ENCODE measurements at places on chromosomes 16 and 17.

GRCh38 chr16:4152267-4152666 lies 36.0 kb upstream of the ADCY9 start:
- no peak for DNase-seq

DNA sequence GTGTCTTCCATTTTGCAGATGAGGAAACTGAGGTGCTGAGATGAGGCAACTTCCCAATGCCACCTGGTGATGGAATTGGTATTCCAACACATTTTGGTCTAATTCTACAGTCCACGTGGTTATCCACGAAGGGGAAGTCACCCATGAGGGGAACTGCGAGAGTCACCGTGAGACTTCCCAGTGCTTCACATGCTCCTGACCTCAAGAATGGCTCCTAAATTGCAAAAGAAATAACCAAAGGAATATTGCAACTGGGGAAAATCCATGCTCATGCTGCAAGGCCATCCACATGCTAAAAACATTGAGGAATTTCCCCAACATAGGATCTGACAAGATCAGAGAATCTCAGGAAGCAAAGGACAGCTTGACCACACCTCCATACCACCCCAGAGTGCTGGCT lies 153.9 kb downstream of the HS3ST3B1 start:
- no peak for DNase-seq

DNA sequence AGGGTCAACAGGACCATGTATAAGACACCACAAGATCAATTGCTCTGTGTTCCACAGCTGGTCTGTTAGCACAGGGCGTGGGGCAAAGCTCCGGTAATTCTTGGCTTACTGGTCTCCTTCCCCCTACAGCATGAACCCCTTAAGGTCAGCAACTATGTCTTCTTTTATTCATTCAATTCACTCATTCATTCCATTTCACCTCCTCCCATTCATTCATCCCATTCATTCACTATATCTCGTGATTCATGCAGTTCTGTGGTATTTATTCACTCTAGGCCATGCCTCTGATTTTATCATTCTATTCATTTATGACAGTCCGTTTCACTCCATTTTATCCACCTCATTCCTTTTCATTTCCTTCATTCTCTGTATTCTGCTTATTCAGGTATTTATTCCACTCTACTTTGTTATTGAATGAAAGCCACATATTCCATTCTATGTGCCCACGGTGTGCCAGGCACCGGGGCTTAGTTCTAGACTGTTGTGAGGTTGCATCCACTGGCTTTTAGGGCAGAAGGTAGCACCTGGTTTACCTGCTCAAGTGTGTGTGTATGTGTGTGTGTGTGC lies 19.0 kb upstream of the WFDC1 start:
- DNase-seq: no peak

- DNase-seq: no peak
Measured at GRCh38 chr16:15817446-15817845, 39.4 kb downstream of the MYH11 start.

GRCh38 chr16:53456625-53457024 lies 22.4 kb downstream of the RBL2 start:
- no peak for DNase-seq

GRCh38 chr16:30011714-30012504 lies 1.1 kb upstream of the DOC2A start:
- DNase-seq: no peak

DNA sequence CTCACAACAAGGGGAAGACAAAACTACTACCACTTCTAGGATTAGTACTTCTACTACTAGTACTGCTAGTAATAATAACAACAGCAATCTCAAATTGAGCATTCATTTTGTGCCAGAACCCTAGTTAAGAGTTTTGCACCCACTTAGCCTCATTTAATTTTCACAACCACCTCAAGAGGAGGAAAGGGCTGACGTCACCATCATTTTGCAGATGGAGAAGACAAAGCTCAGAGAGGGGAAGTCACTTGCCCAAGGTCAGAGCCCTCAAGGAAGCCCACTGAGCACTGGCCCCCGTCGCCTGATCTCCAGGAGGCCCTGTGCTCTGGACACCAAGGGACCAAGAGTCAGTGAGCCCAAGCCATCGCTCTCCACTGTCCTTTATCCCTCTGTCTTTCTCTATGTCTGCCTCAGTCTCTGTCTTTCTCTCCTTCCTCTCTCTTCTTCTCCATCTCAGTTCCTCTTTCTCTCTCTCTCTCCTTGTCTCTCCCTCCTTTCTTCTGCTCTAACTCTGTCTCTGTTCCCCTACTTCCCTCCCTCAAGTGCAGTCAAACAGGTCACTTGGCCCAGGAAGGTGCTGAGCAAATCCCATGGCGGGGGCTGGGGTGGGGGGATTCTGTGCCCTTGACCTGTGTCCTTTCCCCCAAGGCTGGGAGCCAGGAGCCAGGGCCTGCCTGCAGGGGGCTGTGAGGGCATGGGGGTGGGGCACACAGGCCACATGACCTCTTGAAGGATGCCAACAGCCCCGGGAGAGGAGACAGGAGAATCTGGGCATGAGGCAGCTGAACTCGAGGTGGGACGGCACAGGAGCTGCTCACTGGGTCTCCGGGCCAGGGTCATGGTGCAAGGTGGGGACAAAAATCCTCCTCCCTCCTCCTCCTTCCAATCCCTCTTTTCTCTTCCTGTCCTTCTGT lies 11.2 kb upstream of the NGFR start:
- DNase-seq: no peak

DNA sequence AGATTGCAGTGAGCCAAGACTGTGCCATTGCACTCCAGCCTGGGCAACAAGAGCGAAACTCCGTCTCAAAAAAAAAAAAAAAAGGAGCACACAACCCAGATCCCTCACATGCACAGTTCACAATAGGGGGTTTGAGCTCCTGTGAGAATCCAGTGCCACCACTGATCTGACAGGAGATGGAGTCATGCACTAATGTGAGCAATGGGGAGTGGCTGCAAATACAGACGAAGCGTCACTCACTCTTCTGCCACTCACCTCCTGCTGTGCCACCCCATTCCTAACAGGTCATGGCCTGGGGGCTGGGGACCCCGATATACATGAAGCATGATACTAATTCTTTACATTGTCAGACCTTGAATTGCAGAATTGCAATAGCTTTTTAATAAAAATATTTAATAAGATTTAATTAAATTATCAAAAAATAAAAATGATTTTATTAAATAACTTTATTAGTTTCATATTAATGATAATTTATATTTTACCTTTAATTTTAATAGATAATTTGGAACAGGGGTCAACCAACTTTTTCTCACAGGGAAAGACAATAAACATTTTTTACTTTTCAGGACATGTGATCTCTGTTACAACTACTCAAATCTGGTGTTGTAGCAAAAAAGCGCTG lies 171.4 kb downstream of the COPRS start:
- DNase-seq: no peak

GRCh38 chr17:45172232-45172540 lies 10.5 kb downstream of the HEXIM2 start:
- DNase-seq: no peak

- DNase-seq: no peak
Measured at GRCh38 chr17:81332914-81333528, 37.9 kb upstream of the SLC38A10 start.

- DNase-seq: no peak
Measured at GRCh38 chr16:12752159-12752558, 51.5 kb downstream of the CPPED1 start.

DNA sequence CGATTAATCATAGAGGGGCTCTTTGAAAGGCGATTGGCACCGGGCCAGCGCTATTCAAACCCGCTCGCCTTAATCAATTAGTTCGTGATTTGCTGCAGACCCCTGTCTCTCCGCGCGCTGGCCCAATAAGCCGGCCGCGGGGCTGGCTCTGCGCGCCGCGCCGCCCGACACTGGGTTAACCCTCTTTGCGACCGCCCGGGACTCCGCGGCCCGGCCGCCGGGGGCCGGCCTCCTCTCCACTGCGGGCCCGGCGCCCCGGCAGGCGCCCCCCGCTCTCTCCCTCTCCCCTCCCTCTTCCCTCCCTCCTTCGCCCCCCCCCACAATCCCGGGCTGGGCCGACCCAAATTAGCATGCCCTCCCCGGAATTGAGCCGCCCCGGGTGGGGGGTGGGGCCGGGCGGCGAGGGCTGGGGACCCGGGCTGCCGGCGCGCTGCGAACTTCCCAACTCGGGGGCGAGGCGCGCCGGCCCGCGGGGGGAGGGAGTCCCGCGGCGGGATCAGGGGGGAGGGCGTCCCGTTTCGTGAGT lies 428 bp upstream of the SALL1 start:
- no peak for DNase-seq

DNA sequence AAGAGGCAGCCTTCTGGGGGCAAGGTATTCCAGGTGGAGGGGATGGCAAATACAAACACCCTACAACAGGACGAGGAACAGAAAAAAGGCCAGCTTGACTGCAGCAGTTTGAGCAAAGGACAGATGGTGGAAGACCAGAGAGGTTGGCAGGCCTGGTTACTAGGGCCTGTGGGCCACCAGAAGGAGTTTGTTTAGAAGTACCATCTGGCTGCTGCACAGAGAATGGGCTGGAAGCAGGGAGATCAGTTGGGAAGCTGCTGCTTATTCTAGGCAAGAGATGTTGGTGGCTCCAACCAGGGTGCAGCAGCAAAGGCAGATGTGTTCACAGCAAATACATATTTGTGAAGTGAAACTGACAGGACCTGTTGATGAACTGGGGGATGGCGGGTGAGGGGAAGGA lies 2.9 kb upstream of the YPEL2 start:
- no peak for DNase-seq

DNA sequence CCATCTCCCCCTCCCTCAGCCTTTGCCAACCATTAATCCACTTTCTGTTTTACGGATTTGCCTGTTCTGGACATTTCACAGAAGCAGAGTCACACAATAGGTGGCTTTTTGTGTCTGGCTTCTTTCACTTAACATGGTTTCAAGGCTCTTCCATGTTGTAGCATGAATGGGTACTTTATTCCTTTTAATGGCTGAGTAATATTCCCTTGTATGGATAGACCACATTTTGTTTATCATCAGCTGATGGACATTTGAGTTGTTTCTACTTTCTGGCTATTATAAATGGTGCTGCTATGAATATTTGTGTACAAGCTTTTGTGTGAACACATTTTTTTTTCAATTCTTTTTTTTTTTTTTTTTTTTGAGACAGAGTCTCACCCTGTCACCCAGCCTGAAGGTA lies 175.6 kb upstream of the RPH3AL start:
- DNase-seq: no peak

GRCh38 chr17:63382136-63382535 lies 64.0 kb downstream of the CYB561 start:
- no peak for DNase-seq

DNA sequence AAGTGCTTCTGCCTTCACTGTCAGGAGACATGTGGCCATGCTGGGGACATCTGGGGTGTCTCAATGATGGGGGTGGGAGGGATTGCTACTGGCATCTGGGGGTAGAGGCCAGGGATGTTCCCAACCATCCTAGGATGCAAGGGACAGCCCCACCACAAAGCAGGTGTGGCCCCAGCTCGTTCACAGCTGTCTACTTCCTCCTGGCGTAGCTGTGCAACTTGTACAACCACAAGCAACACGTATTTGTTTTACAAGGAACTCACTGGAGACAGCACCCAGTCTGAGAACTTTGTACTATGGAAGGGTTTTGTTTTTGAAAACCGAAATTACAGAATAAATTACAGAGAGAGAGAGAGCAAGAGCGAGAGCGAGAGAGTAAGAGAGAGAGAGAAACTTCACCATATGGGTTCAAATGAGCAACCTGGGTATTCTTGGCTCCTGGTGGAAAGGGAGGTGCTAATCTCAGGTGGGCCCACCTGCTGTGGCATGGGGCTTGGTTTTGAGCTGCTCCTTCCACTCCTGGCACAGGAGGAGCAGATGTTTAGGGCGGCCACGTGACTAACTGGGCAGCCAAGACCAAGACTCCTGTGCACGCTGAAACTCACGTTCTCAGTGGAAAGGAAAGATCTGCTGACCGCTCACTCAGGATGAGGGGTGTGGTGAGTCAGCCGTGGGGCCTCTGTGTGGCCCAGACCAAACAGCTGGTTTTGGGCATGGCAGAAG lies 17.5 kb upstream of the TNFRSF13B start:
- DNase-seq: no peak

- no peak for DNase-seq
Measured at GRCh38 chr17:64998436-64999190, 57.9 kb downstream of the GNA13 start.

- DNase-seq: no peak
Measured at GRCh38 chr17:76676629-76677028, 33.1 kb upstream of the ST6GALNAC1 start.

DNA sequence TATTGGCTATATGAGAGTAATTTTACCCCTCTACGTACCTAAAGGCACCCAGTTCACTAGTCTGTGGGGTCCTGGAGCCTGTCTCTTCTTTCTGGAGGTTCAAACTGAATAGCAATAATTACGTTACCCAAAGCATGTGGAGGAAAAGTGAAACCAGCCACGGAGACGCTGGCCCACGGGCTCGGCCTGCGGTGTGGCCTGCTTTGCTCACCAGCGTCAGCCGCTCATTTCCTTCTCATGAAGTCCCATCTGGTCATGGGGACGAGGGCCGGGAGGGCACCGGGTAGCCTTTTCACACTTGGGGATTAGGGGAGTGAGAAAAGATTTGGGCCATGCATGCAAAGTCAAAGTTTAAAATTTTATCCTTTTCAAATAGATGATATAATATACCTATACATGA lies 26.9 kb downstream of the ELAC2 start:
- DNase-seq: no peak

GRCh38 chr17:60371818-60372510 lies 20.0 kb downstream of the USP32 start:
- DNase-seq: no peak

DNA sequence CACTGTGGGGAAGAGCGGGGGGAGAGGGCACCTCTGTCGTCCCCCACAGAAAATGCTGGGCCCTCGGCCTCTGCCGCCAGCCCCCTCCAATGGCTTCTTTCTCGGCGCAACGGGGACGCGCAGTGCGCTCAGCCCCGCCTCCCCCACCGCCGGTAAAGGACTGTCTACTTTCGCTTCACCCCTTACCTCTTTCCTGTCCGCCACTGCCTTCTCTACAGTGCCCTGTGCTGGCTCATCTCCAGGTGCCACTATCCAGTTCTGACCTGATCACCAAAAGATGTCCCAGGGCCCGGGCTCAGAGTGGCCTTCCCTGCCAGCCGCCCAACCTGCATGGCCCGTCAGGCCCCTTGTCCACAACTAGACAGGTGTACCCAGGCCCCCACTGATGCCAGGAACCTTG lies 7.3 kb downstream of the ENDOV start:
- no peak for DNase-seq

All from GM04503 (cell line).